ENCODE measurements at places on chromosomes 7 and 10. TPM values are rescaled to one million over a fixed set of nuclear protein-coding genes. Genes with fewer than 3 reads are reported as not detected.

GRCh38 chr7:55965100-55965470 lies 700 bp downstream of the NIPSNAP2 start:
- no peak for DNase-seq

RNF32 gene
- 2.2 TPM for total RNA-seq

GRCh38 chr7:119996634-119997033 lies 276.3 kb upstream of the KCND2 start:
- DNase-seq: no peak

DNA sequence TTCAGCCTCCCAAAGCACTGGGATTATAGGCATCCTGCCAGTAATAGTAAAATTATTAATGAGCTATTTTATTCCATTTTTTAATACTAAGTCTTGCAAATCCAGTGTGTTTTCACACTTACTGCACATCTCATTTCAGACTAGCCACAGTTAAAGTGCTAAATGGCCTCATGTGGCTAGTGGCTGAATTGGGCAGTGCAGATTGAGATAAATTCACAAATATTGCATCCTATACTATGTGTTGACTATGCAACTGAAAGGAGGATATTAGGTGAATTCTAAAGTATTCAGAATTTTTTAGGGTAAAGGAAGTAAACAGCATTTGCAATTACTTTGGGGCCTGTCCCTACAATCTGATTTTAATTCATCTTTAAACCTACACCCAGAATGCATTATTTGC lies 10.2 kb downstream of the APBB1IP start:
- no peak for DNase-seq

DNA sequence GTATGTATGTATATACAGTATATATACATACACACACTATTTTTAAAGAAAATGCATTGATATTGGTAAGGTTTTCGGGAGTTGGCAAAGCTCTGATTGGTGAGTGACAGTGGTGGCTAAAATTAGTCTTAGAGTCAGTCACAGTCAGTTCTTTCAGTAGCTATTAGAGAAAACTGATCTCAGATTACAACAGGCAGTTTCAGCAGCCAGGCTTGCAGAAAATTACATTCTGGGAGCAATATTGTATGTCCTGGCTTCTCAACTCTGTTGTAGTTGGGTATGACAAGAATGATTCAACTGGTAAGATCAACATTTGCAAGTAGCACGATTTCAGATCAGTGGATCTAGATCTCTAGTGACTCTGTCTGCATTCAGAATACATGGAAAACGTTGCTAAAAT lies 897.9 kb upstream of the AUTS2 start:
- DNase-seq: no peak

SLC26A3 gene
- total RNA-seq: not detected
